IMR-90 (cell line): ENCODE measurements at places on chromosomes 4 and X.

- DNase-seq: peak; percentile 79
Measured at GRCh38 chrX:96480081-96480480, 204.6 kb upstream of the DIAPH2 start.

DNA sequence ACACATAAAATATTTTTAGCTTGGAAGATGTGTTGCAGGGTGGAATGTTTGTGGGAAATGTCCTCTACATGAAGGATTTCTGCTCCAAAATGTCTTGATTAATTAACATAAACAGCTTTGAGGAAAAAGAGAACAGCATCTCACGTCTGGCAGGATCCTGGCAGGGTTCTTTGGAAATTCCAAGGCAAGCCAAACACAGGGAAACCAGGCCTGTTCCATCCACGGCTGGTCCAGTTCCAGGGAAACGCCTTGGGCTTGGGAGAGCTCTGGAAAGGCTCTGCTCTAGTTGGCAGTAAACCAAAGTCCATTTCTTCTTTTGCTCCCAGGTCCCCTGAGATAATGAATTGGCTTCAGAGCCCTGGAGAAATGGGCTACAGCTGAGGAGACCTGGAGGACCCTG, 42.4 kb upstream of the GAB1 start:
- DNase-seq: peak; percentile 11

DNA sequence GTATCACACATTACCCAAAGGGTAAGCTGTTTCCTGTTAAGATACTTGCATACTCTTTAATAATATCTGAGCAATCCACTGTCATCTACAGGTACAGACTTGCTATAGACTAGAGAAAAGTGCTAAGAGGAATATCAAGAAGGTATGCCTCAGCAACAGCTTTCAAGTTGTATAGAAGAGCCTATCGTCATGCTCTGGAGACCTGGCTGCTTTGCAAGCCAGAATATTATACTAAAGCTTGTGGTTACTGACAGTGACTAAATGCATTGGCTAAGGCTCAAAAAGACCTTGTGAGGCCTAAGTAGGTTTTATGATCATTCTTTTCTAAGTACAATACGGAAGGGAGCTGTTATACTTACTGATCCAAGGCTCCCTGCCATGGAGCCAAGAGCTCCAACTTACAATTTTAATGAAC, 11.3 kb downstream of the LAMP2 start:
- peak; percentile 76 for DNase-seq

DNA sequence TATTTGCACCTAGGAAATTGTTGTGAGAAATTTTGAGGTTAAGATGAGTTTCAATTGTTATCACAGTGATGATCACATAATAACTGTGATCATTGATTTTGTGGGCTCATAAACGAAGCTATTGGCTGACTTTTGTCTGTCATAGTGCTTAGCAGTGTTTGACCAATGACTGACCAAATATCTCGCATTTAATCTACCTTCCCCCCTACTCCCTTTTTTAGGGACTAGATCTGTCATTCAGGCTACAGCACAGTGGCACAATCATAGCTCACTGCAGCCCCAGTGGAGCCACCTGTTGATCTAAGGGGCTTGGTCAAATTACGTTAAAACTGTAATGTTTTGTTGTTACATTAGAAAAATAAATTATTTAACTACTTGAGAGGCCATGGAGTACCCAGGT, 1.5 kb downstream of the FUNDC2 start:
- DNase-seq: no peak

- no peak for DNase-seq
Measured at GRCh38 chrX:1393871-1394615, 2.1 kb upstream of the SLC25A6 start.

DNA sequence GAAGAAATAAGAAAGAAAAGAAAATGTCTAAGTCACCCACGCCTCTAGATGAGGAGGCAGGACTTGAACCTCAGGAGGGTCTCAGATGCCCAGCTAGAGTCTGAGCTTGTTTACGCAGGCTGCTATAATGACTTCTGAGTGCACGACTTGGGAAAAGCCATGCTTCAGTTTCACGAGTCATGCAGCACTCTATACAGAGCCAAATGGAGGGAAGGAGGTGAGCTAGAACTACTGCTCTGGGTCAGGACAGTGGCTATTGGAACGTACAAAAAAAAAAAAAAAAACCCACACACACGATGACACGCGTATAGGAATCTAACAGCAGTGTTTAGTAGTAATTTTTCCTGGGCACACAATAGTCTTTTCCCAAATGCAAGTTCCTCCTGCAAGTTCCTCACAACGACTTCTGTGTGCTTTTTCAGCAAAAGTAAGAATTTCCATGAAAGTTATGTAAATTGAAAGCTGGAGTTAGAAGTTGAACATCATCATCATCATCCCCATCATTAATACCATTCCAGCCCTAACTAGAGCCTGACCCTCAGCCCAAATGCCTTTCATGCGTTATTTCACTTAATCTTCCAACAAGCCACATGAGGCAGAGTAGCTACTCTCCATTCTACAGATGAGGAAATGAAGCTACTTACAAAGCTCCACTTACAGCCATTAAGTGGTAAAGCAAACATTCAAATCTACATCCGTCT, 36.6 kb downstream of the IRF2 start:
- DNase-seq: peak; percentile 50

- no peak for DNase-seq
Measured at GRCh38 chrX:19879735-19880378, 7.5 kb downstream of the SH3KBP1 start.

GRCh38 chrX:68935362-68935761, 106.5 kb downstream of the EFNB1 start:
- no peak for DNase-seq

DNA sequence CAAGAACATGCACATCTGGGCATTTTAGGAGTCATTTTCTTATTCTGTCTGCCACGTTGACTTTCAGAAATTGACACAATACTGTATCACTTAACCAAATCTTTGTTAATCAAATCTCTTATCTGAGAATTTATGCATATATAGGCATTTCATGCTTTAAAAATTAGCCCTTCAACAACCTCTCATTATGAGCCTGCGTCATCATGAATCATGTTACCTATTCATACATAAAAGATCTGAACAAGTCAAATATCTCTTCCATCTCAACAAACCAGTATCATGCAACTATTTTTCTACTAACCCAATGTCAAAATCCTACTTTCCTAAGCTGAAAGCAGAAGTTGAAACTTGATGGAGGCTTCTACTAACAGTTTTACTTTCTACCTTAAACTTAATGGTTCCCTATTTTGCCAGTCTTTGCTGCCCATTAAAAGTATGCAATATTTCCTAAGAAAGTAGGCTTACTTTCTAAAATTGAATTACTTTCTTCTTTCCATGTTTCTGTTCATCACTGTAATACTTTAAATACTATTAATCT, 1.8 kb downstream of the ADAM29 start:
- no peak for DNase-seq

GRCh38 chrX:639151-639550, 8.6 kb downstream of the SHOX start:
- DNase-seq: no peak

GRCh38 chr4:142419712-142420111, 426.4 kb downstream of the INPP4B start:
- DNase-seq: no peak

- DNase-seq: no peak
Measured at GRCh38 chr4:13331827-13332226, 152.3 kb downstream of the RAB28 start.

GRCh38 chr4:57854748-57855147, 744.6 kb upstream of the IGFBP7 start:
- no peak for DNase-seq

- DNase-seq: peak; percentile 96
Measured at GRCh38 chr4:148831945-148832344, 389.7 kb upstream of the NR3C2 start.

DNA sequence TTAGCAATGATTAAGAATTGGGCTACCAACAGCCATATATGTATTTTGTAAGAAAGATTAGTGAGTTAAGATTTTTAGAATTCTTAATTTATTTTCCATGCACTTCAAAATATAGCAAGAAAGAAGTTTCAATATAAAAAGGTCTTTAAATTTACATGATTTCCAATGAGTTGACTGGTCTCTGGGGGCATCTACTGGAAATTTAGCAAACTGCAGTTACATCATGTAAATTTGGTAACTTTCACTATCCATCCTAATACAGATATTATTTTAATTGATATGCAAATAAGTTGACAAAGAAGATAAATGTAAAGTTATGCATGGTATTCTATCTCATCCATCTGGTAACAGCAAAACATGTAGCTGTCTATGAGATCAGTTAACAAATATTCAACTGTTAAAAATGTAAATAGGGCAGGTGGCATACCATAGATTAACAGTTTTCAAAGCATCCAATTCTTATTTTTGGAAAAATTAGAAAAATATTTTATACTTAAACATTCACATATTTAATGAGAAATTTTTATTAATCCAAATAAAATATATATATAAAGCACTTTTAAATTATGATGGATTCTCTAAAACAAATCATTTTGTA, 29.1 kb downstream of the TTC29 start:
- DNase-seq: peak; percentile 47

DNA sequence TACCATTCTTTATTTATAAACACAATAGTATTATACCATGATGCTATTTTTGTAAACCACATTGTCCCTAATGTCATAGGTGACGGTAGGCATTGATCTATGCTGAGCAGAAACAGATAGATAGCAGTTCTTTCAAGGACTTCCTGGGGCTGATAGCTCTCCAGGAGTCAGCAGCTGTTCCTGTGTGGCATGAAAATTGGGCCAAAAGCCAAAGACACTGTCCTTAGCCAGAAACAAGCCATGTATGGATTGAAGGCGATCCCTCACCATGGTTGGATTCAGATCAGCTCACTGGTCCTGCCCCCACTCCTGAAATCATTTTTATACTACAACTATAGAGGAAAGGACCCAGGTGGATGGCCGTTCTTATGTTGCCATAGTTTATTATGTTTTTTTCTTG, 53.6 kb downstream of the DDX60 start:
- DNase-seq: no peak
